Epithelial cell of alveolus of lung (primary cell): ENCODE measurements at places on chromosomes 6 and 20. TPM values are rescaled to one million over a fixed set of nuclear protein-coding genes. Genes with fewer than 3 reads are reported as not detected.

RCAN2 gene
- total RNA-seq = 5.3 and 5.9 TPM in 2 replicates

FOXF2 gene
- 17.8 and 106 TPM in 2 replicates for total RNA-seq

GPLD1 gene
- total RNA-seq = 0.26 TPM in 1 of 2 replicates, not detected in the other

SYNDIG1 gene
- 0.78 and 1.8 TPM in 2 replicates for total RNA-seq

TCP11 gene
- total RNA-seq = not detected in 2 replicates
